ENCODE measurements at places on chromosomes 16 and 17.

DNA sequence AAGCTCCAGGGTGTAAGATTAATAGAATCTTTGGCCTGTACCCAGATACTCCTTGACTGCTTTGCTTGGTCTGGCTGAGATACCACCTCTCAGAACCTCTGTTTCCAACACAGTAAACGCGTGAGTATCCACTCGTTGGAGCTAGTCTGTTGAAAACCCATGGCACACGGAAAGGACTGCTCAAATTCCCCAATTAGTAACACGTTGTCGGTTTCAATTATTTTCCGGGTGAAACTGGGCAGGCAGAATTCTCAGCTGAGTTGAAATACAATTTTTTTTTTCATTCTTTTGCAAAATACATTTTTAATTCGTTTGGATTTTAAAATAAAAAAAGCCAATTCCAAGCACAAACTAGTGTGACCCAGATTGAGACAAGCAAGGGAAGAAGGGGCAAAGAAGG is 120.5 kb downstream of the MAF start:
- DNase-seq: no peak

- no peak for DNase-seq
These were observed 3.1 kb downstream of the RAB11FIP4 start for GRCh38 chr17:31394544-31394943.

DNA sequence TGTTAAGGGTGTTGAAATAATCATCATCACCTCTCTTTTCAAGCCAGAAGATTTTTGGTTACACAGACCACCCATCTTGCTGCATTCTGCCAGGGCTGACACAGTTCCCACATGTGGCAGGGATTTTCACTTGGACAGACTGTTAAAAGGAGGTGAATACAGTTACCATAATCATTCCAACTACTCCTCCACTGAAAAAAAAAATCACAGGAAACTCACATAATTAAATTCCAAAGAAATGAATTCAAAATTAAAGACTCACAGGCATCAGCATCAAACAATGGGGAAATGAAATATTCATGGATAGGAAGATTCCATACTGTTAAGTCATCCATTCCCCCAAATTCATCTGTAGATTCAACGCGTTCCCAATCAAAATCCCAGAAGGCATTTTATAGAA is 209.4 kb downstream of the MRTFB start:
- DNase-seq: no peak

- DNase-seq: no peak
These were observed 7.4 kb downstream of the ELOB start for GRCh38 chr16:2769675-2770056.

GRCh38 chr16:14309001-14309886 is 238.1 kb downstream of the MRTFB start:
- DNase-seq: no peak

GRCh38 chr17:38617074-38617860 is 11.5 kb upstream of the SRCIN1 start:
- no peak for DNase-seq

GRCh38 chr16:79839466-79840341 is 239.2 kb upstream of the MAF start:
- DNase-seq: no peak

DNA sequence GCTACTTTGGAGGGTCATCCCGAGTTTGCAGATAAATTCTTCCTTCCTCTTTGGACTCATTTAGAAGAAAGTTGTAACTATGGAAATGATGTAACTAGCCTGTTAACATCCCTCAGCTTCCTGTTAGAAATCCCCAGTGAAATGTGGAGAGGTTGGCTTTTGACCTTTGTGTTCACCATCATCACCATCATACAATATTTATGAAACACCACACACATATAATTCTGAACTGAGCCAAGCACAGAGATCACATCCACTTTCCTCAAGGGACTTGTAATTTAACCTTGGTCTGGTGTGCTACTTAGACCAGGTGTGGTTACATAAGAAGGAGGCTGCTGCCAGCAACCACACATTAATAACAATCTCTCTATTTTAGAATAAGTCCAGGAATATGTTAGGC is 2.5 kb downstream of the CAPNS2 start:
- no peak for DNase-seq

DNA sequence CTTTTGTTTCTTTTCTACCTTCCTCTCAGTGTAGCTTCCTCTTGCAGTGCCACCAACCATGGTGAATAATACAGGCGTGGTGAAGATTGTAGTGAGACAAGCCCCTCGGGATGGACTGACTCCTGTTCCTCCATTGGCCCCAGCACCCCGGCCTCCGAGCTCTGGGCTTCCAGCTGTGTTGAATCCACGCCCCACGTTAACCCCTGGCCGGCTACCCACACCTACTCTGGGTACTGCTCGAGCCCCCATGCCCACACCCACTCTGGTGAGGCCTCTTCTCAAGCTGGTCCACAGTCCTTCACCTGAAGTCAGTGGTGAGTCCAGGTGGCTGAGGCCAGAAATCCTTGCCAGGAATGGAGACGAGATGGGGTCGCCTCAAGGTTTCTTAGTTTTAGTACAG is 23.9 kb downstream of the SRCAP start:
- no peak for DNase-seq

DNA sequence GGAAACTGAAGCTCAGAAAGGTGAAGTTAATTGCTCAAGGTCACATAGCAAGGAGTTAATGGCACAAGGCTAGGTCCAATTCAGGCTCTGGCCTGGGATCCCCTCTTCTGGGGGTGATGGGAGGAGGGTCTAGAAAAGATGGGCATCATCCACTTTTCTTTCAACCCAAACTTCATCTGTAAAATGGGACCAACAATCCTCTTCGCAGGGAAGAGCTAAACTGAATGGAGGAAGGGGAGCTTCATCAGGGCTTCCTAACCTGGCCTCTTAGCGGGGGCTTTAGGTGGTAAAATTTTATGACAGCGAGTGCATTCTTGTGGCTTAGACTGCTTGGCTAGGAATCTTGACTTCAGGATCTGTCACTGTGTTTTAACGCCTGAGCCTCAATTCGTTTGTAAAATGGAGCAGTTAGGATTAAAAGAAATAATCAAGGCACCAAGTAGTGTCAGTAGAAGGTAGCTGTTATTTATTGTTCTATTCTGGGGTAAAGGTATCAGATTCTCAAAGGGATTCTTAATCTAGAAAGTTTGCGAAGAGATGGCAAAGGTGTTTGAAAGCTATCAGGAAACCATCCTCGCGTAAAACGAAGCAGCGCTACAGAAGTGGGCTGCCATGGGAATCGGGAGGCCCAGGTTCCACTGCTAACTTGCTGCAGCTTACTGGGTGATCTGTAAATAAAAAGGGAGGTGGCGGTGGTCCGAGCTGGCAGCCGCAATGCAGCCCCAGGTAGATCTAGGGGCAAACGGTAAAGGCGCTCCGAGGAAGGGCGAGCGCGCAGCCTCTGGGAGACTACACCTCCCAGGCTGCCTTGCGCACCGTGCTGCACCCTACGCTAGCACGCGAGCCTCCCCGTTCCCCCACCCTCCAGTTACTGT is 1.5 kb upstream of the SRCAP start:
- DNase-seq: no peak

DNA sequence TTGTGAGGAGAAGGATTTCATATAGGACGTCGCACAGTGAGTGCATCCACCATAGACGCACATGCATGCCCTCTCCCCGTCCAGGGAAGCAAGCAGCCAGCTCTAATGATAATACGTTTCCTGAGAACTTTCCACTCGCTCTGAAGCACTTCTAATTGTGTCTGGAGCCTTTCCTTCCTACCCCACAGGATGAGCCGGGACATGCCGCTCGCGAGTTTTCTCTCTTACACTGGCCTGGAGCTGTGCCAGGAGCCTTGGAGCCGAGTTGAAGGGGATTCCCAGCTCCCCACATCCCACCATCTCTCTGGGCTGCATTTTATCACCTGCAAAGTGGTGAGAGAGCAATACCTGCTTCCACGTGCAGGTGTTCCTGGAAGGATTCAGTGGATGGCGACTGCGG is 368.1 kb downstream of the C16orf95 start:
- no peak for DNase-seq

- DNase-seq: no peak
These were observed 80.0 kb upstream of the NKD1 start for GRCh38 chr16:50467943-50468748.

DNA sequence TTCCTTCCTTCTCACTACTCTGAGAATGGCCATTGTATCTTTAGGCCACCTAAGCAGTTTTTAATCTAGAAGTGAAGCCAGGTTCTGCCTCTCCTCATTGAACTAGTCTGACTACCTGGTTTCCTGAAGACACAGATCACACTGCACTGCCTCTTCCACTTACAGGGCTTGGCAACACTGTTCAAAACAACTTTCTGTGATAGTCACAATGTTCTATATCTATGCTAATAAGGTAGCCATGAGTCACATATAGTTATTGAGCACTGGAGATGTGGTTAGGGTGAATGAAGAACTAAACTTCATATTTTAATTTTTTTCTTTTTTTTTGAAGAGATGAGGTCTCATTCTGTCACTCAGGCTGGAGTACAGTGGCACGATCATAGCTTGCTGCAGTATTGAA is 26.9 kb downstream of the RND2 start:
- DNase-seq: no peak

DNA sequence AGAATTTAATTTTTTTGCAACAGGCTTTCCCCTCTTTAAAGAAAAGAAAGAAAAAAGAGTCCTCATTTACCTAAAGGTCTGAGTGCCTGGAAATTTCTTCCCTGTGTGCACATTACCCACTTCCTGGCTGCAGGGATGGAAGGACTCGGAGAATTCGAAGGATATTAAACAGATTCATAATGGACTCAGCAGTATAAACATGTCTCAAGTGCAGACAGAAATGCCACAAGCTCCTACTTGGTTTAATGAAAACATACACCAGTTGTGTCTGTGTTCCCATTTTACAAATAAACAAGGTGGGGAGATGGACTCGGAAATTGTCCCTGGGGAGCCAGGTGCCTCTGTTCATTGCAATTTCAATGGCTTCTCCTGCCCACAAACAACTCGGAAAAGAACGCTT is 47.2 kb downstream of the MEOX1 start:
- DNase-seq: no peak

- no peak for DNase-seq
These were observed 8.8 kb downstream of the WFIKKN2 start for GRCh38 chr17:50844117-50844700.

DNA sequence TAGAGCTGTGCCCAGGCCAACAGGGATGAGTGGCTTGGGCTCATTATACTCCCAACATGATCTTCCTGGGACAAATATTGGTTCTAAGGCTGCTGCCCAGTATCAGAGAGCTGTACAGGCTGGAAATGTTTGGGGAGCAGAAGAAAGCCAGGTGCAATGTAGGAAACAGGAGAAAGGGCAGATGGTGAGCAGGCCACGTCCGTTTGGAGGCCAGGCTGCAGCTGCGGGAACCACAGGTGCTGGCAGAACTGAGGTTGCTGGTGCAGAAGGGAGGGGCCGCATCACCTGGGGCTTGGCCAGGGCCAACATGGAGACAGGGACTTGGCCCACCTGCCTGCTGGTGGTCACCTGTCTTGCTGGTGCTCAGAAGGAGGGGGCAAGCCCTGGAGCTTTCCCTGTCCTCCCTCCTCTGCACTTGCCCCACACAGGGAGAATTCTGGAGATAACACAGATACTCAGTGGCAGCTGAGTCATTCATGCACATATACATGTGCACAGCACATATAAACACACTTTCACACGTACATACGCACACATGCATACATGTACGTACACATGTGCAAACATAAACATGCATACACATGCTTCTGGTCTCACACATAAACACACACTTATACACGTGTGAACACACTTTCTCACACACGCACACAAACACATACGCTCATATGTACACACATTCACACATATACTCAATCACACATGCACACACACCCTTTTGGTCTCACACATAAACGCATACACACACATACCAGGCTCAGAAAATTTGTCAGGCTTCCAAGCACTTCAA is 67.7 kb downstream of the WSCD1 start:
- DNase-seq: no peak

DNA sequence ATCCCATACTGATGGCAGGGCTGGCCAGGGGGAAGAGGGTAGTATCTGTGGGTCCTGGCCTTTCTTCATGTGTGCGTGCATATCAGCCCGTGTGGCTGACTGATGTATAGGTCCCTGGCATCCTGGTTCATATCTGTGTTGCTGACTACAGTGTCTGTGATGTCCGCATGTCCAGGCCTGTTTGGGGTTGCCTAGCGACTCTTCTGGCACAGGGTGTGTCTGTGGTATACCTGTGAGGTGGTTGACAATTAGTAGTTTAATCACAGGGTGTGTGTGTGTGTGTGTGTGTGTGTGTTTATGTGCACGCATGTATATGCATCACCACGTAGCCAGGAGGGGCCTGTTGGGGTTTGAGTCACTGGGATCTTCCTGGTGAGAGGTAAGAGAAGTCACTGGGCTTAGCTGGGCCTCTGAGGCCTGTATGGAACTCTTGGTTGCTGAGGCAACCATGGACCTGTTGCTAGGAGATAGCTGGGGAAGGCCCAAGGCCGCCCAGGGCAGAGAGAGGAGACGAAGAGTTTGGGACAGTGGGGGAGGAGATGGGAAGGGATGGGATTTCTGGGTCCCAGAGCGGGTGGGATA is 603 bp upstream of the TMEM95 start:
- no peak for DNase-seq

DNA sequence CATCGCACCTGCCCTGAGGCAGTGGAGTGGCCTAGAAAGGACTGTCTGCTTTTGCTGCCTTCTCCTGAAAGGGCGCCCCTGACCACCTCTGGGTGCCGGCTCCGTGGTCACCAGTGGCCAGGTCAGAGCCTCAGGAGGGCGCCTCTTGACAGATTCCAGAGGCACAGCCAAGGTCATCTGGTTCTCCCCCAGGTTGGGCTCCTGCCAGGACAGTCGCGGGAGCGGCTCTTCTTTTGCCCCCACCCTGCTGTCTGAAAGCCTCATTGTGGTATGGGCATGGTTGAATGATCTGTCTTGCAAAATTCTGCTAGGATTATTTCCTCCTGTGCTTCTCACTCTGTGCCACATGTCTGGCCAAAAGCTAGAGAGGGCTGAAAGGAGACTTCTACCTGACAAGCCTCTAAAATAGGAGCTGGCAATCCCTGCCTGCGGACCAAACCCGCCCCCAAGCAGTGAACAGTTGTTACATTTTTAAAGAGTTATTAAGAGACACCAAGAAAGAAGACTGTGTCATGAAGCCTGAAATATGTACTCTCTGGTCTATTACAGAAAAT is 82.8 kb downstream of the SNX29 start:
- DNase-seq: no peak

- DNase-seq: no peak
These were observed 29.7 kb upstream of the OR1A2 start for GRCh38 chr17:3167574-3167973.

DNA sequence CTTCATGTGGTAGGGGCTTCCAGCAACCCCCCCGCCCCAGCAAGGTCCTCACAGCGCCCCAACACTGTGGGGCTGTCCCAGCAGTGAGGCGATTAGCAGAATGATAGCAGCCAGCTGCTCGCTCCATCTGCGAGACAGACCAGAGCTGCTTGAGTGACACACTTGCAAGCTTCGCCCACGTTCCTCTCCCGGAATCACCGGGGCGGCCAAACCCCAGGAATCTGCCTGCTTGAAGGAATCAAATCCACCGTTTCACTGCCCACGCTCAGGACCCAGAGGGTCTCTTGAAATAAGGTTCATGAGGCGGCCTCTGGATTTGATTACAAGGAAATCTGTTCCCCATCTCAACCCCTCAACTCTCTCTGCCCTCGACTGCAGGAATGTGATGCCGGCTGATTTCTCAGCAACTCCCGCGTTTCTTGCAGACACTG is 356.0 kb downstream of the C16orf95 start:
- no peak for DNase-seq

- no peak for DNase-seq
These were observed 7.6 kb downstream of the RHBDF2 start for GRCh38 chr17:76493505-76494167.

- no peak for DNase-seq
These were observed 119.2 kb downstream of the METRNL start for GRCh38 chr17:83198366-83199341.

GRCh38 chr17:28047806-28048205 is 5.3 kb downstream of the NLK start:
- no peak for DNase-seq
